ENCODE measurements at places on chromosomes 12 and 14.

- DNase-seq, result no peak
Observed at GRCh38 chr12:92208613-92209121, 63.0 kb upstream of the BTG1 start.

DNA sequence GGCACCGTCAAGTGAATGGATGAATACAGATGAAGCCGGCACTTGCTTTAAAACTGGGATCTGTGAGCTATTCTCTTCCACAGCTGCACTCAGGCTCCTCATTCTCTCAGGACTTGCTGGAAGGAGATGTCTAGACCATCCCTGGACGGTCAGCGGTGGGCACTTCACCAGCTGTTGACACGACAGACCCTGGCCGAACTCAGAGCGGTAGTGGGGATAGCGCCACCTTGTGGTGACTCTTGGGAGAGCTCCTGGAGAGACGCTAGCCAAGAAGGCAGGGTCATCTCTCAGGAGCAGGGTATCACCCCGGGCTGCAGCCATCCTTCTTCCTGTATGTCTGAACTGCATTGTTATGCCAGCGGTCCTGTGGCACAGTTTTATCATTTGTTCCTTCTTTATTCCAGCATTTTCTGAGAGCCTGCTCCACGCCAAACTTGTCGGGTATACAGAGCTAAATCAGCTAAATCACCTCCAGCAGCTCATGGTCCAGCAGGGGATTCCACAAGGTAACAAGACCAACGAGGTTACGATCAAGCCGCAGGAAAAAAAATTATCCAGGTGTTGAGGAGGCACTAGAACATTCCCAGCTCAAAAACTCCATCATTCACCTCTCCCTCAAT is 10.0 kb downstream of the WNT1 start:
- peak; percentile 25 for DNase-seq

DNA sequence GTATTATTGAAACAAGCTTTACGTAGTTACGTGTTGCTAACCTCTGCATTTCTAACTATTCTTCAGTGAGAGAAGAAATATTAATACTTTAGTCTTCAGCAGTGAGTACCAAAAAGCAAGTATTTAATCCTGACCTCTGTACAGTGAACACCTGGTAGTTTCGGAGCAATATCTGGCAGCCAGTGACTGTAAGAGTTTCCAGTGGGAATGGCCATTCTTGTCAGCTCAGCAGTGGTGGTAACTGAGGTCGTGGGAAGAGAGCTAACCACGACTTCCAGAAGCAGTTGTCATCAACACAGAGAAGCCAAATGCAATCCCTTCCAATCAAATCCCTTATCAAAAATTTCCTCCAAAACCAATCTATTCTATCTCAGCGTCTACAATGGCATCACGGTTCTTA is 1500.2 kb upstream of the FLRT2 start:
- DNase-seq, result no peak

DNA sequence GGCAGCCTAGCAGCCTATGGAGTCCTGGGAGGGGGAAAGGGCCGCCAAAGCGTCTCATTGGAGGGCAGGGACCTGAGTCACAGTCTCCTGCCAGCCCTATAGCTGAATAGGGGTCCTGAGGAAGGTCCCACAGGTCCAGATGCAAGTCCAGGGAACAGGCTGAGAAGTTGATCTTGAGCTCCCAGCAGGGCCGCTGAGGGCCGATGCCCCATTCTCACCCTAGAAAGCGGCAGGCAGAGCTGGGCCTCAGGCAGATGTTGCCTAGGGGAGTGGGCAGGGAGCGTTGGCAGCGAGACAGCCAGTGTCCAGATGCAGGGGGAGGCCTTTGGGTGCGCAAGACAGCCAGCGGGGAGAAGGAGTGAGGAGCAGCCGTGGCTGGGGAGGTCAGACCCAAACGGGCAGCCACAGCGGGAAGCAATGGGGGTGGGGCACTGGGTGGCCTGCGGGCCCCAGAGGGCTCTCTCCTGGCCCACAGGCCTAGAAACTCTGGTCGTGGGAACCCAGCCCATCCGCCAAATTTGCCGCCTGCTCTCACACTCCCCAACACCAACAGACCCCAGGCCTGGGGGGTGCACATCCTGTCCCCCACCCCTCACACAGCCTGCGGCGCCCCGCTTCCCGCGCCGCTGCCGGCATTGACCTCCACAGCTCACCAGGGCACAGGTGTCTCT is 1.1 kb downstream of the HDAC7 start:
- DNase-seq, result no peak

- no peak for DNase-seq
Observed at GRCh38 chr14:68585690-68586089, 207.2 kb downstream of the ZFP36L1 start.

DNA sequence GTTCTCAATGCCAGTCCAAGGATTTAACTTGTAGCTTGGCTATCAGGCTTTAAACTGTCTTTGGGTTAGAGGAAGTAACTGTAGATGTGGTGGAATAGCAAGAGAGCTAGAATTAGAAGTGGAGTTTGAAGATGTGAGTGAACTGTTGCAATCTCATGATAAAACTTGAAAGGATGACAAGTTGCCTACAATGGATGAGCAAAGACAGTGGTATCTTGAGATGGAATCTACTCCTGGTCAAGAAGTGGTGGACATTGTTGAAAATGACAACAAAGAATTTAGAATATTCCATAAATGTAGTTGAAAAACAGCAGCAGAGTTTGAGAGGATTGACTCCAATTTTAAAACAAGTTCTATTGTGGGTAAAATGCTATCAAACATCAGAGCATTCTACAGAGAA is 199.0 kb downstream of the DUSP6 start:
- no peak for DNase-seq

GRCh38 chr12:12087693-12088034 is 16.9 kb downstream of the BCL2L14 start:
- DNase-seq, result no peak

DNA sequence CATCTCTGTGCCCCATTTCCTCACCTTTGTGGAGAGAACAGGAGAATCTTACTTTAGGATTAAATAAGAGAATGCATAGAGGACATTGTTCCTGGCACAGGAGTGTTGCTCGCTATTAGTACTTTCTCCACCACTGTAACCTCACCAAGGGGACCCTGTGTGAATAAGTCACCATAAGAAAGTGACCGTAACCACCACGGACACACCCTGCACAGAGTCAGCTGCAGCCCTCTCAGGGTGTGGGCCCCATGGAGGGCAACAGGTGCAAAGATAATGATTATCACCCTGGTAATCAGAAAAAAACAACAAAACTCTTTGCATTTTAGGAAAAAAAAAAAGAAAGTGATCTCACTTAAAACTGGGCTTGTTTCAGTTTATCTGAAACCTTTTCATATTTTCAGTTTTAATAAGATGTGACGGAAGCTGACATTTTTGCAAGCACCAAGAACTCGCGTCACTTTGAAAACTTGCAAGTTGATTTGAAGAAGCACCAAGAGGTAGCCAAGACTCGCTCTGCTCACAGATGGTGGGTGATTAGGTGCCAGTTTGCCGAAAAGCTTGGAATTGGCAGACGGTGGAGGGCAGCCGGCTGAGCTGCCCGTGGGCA is 87.0 kb upstream of the VRK1 start:
- DNase-seq, result no peak

GRCh38 chr12:99130808-99131553 is 485.9 kb downstream of the APAF1 start:
- DNase-seq, result no peak

- DNase-seq, result no peak
Observed at GRCh38 chr12:108516511-108517275, 1.6 kb downstream of the FICD start.

- DNase-seq, result peak; percentile 48
Observed at GRCh38 chr14:54669721-54670561, 103.0 kb downstream of the SAMD4A start.

- no peak for DNase-seq
Observed at GRCh38 chr12:102016472-102016871, 45.3 kb downstream of the WASHC3 start.

DNA sequence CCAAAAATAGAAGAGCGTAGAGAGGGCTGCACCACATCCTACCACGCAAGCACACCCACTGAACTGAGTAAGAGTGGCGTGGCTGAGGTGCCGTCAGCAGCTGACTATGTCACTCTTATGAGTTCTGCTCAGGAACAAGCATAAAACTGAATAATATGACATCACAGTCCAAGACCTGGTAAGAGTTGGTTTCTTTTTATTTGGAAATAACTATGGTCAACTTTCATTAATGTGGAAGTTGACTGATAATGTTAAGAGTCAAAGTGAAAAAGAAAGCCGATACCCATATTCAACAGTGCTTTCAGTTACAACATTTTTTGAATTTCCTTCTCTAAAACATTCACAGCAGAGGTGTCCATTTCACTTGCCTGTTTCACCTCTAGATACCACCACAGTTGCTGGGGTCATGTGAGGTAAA is 44.6 kb downstream of the GNS start:
- no peak for DNase-seq

GRCh38 chr12:66036317-66036716 is 94.2 kb downstream of the LLPH start:
- DNase-seq, result peak; percentile 93

DNA sequence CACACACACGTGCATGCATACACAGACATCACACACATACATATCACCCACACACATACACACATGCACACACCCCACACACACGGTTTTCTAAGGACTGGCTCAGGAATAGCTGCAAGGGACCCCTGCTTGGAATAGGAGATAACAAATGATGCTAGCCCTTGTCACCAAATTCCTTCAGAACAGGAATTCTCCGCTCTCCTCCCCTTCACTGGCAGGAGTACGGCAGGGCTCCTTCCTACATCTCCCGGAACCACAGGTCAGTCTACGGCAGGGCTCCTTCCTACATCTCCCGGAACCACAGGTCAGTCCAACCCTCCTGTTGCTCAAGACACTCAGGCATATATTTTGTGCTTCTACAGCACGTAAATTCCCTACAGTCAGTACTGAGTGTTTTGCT is 23.9 kb downstream of the PHLDA1 start:
- DNase-seq, result no peak

DNA sequence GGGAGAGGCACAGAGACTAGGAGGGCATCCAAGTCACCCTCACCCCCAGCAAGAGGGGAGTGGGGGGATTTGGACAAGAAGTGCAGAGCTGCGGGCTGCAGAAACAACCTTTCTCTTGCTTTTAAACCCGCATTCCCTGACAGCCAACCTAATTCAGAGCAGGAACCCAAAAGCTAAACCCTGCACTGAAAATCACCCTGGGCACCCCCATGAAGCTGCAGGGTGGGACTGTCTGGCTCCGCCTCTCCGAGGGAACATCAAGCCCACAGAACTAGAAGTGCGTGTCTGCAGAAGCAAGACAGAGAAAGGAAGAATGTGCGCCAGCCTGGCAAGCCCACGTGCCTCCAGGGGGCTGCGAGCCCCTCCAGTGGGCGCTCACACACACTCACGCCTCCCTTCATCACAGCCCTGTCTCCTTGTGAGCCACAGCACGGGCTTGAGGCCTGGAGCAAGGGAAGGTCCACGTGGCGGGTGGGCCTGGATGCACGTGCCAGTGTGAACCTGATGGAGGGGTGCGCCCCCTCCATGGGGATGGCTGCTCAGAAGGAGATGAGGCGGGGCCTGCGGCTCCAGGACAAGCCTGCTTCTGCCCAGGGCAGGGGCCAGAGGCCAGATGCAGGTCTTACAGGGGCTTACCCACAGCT is 27.8 kb upstream of the PNMA1 start:
- DNase-seq, result no peak

- DNase-seq, result no peak
Observed at GRCh38 chr12:124695861-124696260, 128.4 kb upstream of the NCOR2 start.

DNA sequence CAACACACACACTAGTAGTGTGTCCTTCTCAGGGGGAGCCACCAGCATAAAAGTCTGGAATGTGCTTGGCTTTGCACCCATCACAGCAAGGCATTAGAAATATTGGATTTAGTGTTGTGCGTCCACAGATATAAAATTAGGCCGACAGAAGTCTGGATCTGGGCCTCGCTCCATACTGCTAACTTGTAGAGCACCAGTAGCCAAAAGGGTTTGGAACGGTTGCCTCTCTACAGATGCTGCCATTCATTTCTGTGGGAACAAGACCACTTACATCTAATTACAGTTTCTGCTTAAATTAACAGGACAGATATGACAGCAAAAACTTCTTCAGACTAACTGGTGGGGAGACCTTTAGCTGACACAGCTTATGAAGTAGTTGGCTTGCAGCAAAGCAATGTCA is 94.2 kb downstream of the EXOC5 start:
- no peak for DNase-seq

DNA sequence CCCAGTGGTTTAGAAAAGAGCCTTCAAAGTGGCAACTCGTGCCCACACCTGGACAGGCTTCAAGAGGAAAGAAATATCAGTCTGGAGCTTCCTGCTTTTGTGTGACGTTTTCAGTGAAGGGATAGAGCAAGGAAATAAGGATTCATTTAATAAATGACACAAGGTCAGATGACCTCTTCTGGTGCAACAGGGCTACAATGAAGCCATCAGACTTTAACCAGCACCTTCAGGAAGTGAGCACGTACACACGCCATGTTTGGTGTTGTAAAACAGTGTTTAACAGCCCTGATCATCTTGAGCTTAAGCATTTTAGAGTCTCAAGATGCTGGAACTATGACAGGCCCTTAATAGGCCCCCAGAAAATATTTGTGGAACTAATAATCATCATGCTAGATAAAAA is 59.1 kb downstream of the CCDC60 start:
- no peak for DNase-seq

- DNase-seq, result no peak
Observed at GRCh38 chr12:124403273-124403672, 108.4 kb downstream of the RFLNA start.

DNA sequence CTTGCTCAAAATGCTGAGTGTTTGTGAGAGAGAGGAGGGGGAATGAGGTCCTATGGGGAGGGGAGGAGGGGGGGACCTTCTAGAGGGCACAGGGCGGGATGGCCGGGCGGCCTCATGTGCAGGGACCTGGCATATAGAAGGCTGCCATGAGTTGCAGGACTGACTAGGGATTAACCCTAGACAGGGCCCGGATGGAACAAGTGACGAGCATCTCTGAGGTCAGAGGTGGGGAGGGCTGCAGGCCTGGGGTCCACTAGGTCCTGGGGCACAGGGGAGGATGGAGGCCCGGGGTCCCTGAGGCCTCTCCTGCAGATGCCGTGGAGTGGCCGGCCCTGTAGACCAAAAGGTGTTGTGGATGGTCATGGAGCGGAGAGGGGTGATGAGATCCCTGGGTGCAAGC is 104.0 kb upstream of the EIF5 start:
- DNase-seq, result no peak
